ENCODE measurements at places on chromosomes 11 and 22. TPM values are rescaled to one million over a fixed set of nuclear protein-coding genes. Genes with fewer than 3 reads are reported as not detected.
A peak's percentile ranks its signal among the peaks of the same experiment; 100 is the strongest.

The HDHD5 gene
- 31.1 TPM for total RNA-seq

The GDPD4 gene
- not detected for total RNA-seq

DNA sequence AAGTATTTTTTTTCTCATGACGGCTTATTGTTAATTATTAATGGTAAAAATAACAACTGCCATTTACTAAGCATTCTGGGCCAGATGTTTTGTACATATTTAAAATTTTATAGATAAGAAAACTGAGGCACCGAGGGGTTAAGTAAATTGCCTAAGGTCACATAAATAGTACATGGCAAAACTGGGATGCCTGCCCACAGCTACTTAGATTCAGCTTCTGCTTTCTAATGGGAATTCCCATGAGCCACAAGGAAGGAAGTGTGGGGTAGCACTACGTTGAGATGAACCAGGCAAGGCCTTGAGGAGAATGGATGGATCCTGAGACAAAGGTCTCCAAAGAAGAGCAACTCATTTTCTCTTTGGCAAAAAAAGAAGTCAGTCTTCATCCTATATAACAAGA is 11.9 kb upstream of the PHF21A start:
- no peak overlapping the region for H3K27ac ChIP-seq
- no peaks in the 10 kb centered on the region for H3K36me3 ChIP-seq
- H3K27me3 ChIP-seq: no peaks in the 10 kb centered on the region
- no peak for DNase-seq

DNA sequence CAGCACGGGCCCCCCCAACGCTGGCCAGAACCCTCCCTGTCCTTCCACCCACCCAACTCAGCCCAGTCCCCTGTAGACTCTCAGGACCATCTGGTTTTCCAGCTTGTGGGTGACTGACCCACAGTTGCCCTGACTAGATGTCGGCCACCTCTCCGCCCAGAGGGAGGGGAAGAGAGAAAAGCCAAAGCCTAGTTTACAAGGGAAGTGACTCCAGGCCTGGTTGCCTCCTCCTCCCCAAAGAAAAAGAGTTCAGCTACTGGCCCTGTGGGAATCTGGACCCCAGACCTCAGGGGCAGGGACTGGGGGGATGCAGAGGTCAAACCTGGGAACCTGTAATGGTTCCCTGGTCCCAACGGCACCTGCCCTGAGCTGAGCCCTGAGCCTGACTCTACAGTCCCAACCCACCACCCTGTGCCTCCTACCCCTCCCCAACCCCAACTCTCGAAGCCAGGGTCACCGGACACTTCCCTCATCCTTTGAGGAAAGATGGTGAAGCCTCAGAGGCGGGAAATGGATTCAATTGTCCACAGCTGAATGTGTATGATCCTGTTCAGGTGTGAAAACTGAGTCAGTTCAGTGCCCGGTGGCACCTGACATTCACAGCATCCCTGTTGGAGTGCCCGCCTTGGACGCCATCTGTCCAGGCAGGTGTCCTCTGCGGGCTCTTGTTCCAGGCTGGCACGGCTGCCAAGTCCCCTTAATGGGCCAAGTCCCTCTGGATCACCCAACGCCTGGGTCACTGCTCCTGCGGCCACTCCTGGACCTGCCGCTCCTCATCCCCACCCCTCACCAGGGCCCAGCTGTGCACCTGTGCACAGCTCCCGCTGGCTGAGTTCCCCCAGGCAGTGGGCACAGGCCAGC is 21.0 kb upstream of the WNT7B start:
- H3K36me3 ChIP-seq: no peaks in the 10 kb centered on the region
- H3K4me1 ChIP-seq: peaks cover 14% of the 10 kb centered on the region
- H3K4me3 ChIP-seq: peak overlapping the region; percentile 2
- no peak overlapping the region for H3K27ac ChIP-seq
- no peak for DNase-seq

GRCh38 chr11:57709802-57710367 is 2.1 kb downstream of the MED19 start:
- H3K4me3 ChIP-seq: no peak overlapping the region
- H3K27ac ChIP-seq: no peak overlapping the region
- no peak for DNase-seq
- H3K4me1 ChIP-seq: peaks cover 25% of the 10 kb centered on the region
- no peaks in the 10 kb centered on the region for H3K27me3 ChIP-seq
- H3K36me3 ChIP-seq: 0 out of 2 replicates have a peak, but pooled peaks cover 9% of the 10 kb centered on the region

DNA sequence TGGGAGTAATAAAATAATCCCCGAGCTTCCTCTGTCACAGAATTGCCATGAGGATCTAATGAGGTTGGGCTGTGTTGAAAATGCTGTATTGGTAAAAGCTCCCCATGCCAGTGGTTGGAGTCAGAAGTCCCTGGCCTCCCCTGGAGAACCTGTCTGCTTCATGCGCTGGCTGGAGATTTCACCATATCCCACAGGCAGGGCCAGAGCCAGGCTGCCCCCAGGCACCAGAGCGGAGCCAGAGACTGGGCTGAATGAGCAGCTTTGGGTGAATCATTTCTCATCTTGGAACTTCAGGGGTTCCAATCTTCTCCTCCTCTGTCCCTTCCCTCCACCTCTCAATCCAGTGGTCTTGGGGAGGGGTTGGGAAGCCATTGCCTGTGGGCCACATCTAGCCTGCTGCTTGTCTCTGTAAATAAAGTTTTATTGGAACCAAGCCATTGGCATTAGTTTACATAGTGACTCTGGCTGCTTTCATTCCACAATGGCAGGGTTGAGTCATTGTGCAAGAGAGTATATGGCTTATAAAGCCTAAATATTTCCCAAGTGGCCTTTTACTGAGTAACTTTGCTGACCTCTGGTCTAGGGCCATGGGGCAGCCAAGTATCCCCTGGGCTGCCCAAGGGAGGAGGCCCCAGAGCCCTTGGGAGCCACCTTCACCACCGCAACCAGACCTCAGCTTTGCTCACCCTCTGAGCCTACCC is 35.2 kb downstream of the LRRC10B start:
- H3K27me3 ChIP-seq: no peaks in the 10 kb centered on the region
- H3K27ac ChIP-seq: no peak overlapping the region
- H3K4me3 ChIP-seq: no peak overlapping the region

GRCh38 chr22:48796310-48797015 is 1031.2 kb downstream of the BRD1 start:
- no peak overlapping the region for H3K4me3 ChIP-seq
- H3K27ac ChIP-seq: no peak overlapping the region
- H3K36me3 ChIP-seq: no peaks in the 10 kb centered on the region
- no peaks in the 10 kb centered on the region for H3K4me1 ChIP-seq

All from PC-9 (cell line).